A673 (cell line): ENCODE measurements at places on chromosomes 13 and 19. TPM values are rescaled to one million over a fixed set of nuclear protein-coding genes. Genes with fewer than 3 reads are reported as not detected.

NLRP7 gene
- not detected in 2 replicates for total RNA-seq

KLF1 gene
- 0.30 and 0.57 TPM in 2 replicates for total RNA-seq

DNA sequence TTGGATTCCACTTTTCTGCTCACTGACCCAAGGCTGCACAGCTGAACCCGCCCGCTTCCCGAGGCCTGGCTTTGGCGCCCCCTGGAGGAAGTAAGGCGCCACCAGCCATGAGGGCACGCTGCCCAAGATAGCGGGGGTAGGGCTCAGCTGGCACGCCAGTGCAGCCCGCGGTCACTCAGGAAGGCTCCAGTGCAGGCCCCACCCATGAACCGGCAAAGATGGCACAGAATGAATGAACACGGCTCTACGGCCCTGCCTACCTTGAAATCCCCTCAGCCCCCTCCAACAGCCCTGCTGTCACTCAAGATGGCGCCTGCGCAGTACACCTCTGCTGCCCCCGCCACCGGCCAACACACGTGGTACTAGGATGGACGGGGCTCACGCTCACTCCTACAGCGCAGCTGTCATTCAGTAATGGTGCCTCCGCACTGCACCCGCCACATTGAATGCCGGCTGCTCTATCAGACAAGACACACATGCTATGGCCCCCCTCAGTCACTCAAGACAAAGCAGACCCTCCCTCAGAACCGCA lies 3.0 kb downstream of the PEG3 start:
- peaks cover 40% of the 10 kb centered on the region for H3K36me3 ChIP-seq
- H3K4me1 ChIP-seq: peaks cover 7% of the 10 kb centered on the region
- H3K4me3 ChIP-seq: peak overlapping the region; percentile 77

- DNase-seq: no peak
- H3K27me3 ChIP-seq: no peaks in the 10 kb centered on the region
- no peaks in the 10 kb centered on the region for H3K36me3 ChIP-seq
- no peak overlapping the region for H3K27ac ChIP-seq
- no peak overlapping the region for H3K4me3 ChIP-seq
- no peaks in the 10 kb centered on the region for H3K4me1 ChIP-seq
These were observed 1431.0 kb upstream of the SPRY2 start for GRCh38 chr13:81771951-81772350.

GRCh38 chr13:76048675-76049375 lies 412.7 kb downstream of the LMO7 start:
- no peak overlapping the region for H3K4me3 ChIP-seq
- H3K4me1 ChIP-seq: no peaks in the 10 kb centered on the region
- H3K27ac ChIP-seq: no peak overlapping the region
- no peak for DNase-seq

- no peaks in the 10 kb centered on the region for H3K4me1 ChIP-seq
- H3K27me3 ChIP-seq: no peaks in the 10 kb centered on the region
- no peak overlapping the region for H3K27ac ChIP-seq
- no peaks in the 10 kb centered on the region for H3K36me3 ChIP-seq
- no peak overlapping the region for H3K4me3 ChIP-seq
These were observed 136.4 kb downstream of the STOML3 start for GRCh38 chr13:38854226-38854625.

DNA sequence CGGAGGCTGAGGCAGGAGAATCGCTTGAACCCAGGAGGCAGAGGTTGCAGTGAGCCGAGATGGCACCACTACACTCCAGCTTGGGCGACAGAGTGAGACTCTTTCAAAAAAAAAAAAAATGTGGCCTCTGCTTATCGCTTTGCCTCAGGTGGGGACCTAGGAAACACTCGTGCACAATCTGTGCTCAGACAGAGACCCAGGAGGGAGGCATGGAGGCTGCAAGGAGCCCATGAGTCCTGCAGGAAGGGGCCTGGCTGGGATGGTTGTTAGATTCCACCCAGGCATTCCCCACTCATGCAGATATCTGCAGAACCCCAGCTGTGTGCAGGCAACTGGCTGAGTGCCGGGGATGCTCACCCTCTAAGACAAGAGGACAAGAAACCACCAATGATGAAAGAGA lies 43.8 kb upstream of the C19orf12 start:
- H3K36me3 ChIP-seq: no peaks in the 10 kb centered on the region
- H3K4me1 ChIP-seq: no peaks in the 10 kb centered on the region
- no peak for DNase-seq

DNA sequence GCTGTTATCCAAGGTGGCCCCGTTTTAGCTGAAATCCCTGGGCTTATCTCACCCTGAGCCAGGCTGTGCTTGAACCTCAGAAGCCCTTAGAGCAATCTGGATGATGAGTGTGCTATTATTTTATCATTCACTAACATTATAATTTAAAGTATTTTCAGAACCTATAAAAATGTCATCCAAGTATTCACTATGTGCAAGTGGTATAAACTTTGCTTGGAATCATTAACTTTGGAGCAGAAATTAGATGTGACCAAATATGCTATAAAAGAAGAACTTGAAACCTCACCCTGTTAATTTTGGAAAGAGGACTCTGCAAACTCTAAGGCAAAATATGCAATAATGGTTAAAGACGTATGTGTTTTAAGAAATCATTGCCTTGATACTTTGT lies 147.5 kb downstream of the USP12 start:
- H3K36me3 ChIP-seq: no peaks in the 10 kb centered on the region
- peaks cover 9% of the 10 kb centered on the region for H3K27me3 ChIP-seq
- no peak overlapping the region for H3K4me3 ChIP-seq
- no peak overlapping the region for H3K27ac ChIP-seq
- no peaks in the 10 kb centered on the region for H3K4me1 ChIP-seq
- no peak for DNase-seq

- peaks cover 17% of the 10 kb centered on the region for H3K4me1 ChIP-seq
- no peak overlapping the region for H3K27ac ChIP-seq
- H3K27me3 ChIP-seq: no peaks in the 10 kb centered on the region
- peak; percentile 23 for DNase-seq
- no peaks in the 10 kb centered on the region for H3K36me3 ChIP-seq
These were observed 1.7 kb downstream of the KLF5 start for GRCh38 chr13:73060251-73061160.
